ENCODE measurements at places on chromosomes 2 and 18.
A peak's percentile ranks its signal among the peaks of the same experiment; 100 is the strongest.

GRCh38 chr2:59301466-59302402 lies 1060.6 kb upstream of the FANCL start:
- peak; percentile 29 for DNase-seq

- DNase-seq = no peak
Measured at GRCh38 chr2:193276560-193276959, 1081.8 kb upstream of the TMEFF2 start.

DNA sequence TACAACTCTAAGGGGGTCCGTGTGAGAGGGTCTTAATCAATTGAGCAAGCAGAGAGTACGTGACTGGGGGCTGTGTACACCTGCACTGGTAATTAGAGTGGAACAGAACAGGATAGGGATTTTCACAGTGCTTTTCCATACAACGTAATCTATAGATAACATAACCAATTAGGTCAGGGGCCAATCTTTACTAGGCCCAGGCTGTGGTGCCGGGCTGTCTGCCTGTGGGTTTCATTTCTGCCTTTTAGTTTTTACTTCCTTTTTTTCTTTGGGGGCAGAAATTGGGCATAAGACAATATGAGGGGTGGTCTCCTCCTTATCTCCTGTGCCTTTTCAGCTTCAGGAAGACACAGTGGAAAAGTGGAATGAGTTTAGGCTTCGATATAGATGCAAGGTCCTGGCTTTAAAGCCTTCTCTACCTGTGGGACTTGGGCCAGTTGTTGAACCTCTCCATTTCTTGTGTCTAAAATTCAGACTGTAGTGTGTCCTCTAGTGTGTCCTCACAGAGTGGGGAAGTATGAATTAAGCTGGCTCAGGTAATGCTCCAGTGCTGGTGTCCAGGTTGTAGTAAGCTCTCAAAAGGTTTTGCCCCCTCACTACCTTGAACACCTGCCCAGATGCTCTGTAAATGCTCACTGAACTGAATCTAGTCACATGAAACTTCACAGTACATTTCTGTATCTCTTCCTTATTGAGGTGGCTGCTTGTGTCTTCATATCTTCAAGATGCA lies 422.8 kb downstream of the SETBP1 start:
- DNase-seq = no peak

DNA sequence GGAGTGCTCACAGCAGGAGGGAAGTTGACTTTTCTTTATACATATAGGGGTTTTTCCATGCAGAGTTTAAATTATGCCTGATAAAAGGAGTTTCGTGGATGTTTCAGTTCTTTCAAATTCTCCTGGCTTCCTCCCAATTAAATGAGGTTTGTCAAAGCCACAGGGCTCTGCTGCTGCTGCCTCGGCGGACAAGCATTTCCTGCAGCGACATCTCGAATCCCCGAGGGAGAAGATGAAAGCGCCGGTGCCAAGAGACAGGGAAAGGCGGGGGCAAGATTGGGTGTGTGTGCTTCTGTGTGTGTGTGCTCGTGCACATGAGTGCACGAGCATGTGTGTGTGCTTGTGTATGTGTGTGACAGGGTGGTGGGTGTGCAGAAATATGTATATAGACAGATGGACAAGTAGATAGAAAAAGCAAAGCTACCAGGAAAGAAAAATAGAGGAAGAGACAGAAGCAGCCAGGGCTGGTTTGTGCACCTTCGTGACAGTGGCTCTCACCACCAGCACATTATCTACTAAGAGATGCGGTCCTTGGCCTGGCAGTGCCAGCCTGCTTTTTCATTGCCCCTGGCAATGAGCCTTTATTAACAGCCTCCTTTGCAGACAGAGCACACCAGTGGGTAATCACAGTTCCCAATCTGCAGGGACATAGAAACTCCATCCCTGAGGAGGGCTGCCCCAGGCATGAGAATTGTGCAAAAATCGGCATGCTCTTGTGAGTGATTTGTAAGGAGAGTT lies 76.2 kb downstream of the CDK15 start:
- DNase-seq = peak; percentile 14

DNA sequence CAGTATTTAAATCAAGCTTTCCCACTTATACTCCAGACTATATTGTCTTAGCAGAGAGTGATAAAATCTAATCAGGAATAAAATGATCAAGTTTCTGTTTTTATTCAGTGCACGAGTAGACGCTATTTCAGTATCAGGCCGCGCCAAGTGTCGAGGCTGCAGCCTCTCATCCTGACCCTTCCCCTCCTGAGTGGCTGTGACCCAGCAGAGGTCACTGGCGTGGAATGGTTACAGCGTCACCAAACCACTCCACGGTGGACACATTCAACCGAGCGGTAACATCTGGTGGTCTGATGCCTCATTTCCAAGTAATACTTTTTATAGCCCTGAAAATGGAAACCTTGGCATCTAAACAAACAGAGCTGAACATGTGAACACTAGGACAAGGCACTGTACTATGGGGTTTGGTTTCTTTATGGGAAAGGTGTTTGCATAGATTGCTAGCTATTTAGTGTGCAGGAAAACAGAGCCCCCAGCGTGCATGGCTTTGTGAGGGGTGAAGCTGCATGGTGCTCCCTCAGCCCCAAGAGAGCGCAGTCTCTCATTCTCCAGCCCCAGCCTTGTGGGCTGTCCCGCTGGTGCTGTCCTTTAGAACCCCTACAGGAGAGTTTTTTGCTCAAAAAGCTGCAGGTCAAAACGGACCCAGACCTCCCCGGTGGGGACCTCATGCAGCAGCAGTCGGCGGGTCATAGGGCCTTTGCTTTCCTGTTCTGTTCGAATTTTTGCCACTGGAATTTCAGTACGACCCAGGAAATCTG lies 28.4 kb downstream of the FAM228A start:
- DNase-seq = no peak

DNA sequence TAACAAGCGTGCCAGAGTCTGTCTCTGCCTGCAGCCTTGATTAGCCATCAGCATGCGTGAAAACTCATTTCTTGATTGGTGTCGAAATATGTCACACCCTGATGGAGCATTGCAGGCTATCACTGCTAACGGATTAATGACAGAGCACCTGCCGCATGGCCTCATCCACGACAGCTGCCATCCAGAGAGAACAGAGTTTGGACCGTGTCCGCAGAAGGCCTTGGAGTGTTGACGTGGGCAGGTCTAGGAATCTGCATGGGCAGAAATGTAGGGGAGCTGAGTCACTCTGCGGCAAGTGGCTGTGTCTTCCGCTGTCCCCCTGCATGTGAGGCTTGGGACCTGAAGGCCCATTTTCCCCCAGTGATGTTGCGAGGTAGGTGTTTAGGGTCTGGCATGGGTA lies 43.0 kb downstream of the KLHL29 start:
- no peak for DNase-seq

GRCh38 chr2:202071107-202071506 lies 1.9 kb upstream of the KIAA2012 start:
- no peak for DNase-seq

- no peak for DNase-seq
Measured at GRCh38 chr2:196565106-196565765, 74.3 kb upstream of the CCDC150 start.

- no peak for DNase-seq
Measured at GRCh38 chr2:106105151-106105922, 88.8 kb downstream of the UXS1 start.

DNA sequence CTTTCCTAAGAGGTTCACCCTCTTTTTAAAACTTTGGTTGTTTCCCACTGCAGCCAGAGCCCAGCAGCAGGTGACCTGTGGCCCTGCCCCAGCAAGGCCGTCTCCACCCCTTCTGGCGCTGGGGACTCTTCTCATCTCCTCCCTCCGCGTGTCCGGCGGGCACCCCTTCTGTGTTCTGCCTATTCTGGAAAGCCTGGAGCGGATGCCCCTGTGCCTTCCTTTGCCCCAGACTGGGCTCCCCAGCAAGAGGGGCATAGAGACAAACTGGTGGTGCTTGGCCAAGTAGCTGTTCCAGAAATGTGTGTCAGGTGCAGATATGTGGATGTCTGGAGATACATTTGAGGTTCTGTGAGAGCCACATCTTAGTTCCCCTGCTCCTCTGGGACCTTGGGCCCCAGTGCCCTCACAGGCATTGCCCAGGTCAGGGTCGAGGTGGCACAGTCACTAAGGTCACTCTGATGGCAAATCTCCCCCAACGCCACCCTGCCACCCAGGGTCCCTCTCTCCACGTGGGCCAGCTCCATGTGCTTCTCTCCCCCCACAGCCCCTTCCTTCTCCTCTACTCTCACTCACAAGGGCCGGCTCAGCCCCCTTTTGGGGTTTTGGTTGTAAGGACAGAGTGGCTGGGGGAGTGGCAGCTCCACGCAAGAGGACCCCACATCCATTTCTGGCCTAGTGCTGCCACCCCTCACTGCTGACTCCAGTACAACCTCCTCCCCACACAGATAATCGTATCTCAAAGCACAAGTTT lies 35.5 kb upstream of the TAF1B start:
- DNase-seq = no peak

- DNase-seq = no peak
Measured at GRCh38 chr2:23053601-23054000, 331.4 kb upstream of the KLHL29 start.

- DNase-seq = no peak
Measured at GRCh38 chr2:235142601-235143000, 190.8 kb downstream of the SH3BP4 start.

DNA sequence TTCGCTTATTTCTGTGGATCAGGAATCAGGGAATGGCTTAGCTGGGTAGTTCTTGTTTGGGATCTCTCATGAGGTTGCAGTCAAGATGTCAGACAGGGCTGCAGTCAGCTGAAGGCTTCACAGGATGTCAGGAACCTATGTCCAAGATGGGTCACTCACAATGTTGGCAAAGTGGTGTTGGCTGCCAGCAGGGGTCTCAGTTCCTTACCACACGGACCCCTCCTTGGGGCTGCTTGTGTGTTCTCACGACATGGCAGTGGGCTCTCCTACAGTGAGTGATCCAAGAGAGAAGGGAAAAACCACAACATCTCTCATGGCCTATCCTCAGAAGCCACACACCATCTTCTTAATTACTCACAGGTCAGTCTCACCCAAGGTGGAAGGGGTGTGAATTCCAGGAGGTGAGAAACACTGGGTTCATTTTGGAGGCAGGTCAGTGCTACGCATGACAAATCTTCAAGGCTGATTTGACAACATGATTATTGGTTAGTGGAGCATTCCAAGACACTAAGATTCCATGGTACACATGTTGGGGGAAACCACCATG lies 1.3 kb upstream of the ANTXR1 start:
- no peak for DNase-seq

DNA sequence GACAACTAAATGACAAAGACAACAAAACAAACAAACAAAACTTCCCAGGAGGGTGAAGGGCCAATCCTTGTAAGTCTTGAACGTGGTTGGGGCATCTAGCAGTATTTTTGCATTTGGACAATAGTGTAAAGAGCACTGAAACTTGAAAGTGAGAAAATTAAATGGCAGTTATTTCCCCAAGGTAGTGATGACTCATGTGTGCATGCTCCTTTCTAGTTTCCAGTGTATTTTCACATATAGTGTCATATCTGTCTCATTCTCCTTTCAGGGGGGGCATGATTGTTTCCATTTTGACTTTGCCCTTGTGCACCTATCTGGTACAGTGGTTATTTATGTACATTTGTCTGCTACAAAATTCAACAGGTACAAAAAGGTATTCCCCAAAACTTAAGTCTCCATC lies 39.5 kb downstream of the CERS6 start:
- DNase-seq = peak; percentile 35

DNA sequence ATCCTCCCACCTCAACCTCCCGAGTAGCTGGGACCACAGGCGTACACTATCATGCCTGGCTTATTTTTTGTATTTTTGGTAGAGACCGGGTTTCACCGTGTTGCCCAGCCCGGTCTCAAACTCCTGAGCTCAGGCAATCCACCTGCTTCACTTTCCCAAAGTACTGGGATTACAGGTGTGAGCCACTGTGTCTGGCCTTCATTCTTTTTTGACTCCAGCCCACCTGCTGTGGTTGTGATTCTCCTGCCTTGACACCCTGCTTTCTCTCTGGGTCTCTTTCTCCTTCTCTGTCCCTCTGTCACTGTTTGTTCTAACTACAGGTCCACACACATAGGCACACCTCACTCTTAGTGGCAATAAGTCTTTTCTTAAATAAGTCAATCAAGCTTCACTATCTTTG lies 85.3 kb downstream of the FTCDNL1 start:
- no peak for DNase-seq

GRCh38 chr2:141384676-141385075 lies 746.1 kb downstream of the LRP1B start:
- DNase-seq = no peak

- no peak for DNase-seq
Measured at GRCh38 chr2:144443837-144444817, 75.8 kb downstream of the ZEB2 start.

- no peak for DNase-seq
Measured at GRCh38 chr18:59468821-59469220, 109.8 kb upstream of the LMAN1 start.

DNA sequence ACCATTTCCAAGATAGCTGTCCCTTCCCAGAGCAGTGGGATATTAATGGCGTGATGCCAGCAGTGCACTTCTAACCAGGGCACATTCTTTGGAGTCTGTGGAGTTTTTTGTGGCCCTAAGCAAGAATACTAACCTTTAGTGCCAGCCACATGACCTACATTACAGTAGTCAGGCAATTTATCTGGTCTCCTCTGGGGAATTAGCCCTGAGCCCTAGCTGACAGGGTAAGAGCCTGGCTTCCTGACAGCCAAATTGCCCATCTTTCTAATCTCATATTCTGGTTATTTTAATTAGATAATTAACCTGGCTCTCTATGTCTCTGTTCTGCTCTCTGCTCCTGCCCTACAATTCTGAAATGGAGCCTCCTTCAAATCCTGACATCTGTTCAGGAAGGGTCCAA lies 5.2 kb downstream of the PFN4 start:
- DNase-seq = no peak

DNA sequence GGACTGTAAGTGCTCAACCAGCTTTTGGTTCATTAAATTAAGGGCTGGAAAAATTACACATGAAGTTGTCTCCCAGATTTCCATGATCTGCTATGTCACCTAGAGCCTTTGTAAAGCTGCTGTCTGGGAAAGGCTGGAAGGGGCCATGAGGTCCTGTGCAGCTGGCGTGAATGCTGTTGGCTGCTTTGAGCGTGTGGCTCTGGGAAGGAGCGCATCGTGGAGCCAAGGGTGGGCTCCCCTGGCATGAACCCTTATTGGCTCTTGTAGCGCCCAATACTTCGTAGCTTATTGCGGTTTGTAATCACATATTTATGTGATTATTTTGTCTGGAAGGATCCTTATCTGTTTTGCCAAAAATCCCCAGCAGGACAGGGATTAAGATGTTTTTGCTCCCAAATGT lies 70.5 kb upstream of the LMAN1 start:
- no peak for DNase-seq

DNA sequence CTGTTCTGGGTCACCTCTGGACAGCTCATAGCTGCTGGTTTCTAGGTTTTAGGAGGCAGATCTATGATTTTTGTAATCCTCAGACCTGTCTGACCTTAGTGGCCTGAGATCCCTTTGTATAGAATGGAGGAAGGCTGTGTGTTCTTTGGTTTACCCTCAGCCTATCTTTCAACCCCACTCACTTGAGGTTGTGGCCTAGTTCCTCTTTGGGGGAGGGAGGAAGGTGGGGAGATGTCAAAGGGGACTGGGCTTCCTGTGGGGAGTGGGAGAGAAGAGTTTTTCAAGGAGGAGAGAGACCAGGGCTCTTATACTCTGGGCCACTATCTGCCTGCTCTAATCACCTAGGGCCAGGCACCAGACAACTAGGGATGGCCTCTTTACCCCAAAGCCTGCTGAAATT lies 28.5 kb downstream of the SEMA4F start:
- no peak for DNase-seq

- peak; percentile 39 for DNase-seq
Measured at GRCh38 chr2:65130664-65131175, 814 bp upstream of the RAB1A start.

Measured in activated naive CD4-positive, alpha-beta T cell treated with anti-CD3 and anti-CD28 coated beads for 36 hours (primary cell).